ENCODE measurements at places on chromosomes 5 and 9.

- no peak for DNase-seq
Observed at GRCh38 chr9:80501635-80502034, 929.9 kb downstream of the TLE4 start.

GRCh38 chr9:73210886-73211666 is 59.4 kb downstream of the ANXA1 start:
- no peak for DNase-seq

DNA sequence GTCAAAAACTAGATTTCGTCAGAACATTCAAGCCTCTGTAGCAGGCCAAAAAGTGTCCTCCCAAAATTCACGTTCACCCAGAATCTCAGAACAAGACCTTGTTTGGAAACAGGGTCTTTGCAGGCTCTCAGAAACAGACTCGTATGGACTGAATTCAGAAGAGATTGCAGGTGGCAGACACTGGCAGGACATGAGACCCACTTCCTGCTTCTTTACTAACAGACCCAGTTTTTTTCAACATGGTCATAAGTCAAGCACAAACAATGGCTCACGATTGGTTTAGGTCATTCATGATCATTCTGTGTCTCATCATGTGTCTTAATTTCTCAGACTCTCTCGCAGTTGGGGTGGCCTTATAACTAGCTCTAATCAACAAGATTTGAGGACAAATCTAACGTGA is 5.4 kb upstream of the TENT4A start:
- DNase-seq, result no peak

GRCh38 chr5:166302166-166302565 is 1989.3 kb upstream of the WWC1 start:
- no peak for DNase-seq

- DNase-seq, result no peak
Observed at GRCh38 chr5:98657559-98657958, 115.9 kb upstream of the RGMB start.

- DNase-seq, result no peak
Observed at GRCh38 chr9:35136866-35137265, 21.2 kb upstream of the ATOSB start.

DNA sequence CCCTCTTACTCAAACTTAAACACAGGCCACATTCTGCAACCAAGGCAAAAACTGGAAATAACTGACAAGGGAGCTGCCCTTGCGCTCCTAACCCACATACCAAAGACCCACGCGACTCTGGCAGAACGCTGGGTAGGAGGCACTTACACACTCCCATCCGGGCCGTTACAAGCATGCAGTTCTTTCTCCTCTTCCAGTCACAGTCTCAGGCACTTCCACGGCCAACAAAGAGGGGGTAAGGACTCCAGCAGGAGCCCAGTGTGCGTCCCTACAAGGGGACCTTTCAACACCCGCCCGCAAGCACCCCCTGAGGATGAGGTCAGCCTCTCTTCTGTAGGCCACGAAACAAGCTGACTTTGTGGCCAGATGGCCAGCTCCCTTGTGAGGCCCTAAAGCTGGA is 57.4 kb downstream of the SERINC5 start:
- no peak for DNase-seq

DNA sequence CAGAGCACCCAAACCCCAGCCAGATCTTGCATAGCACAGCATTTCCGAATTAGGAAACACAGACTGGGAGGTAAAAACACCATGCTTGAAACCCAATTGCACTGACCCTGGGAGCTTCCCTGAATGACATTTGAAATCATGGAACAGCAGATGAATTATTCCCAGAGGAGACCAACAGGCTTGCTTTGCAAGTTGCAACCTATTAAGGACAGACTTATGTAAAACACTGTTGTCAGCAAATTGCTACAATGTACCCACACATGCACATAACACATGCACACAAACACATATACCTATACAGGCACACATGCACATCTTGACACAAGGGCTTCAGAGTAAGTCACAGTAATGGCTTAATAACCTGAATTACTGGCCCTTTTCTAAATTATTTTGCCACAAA is 984.8 kb downstream of the DNAH5 start:
- no peak for DNase-seq

- no peak for DNase-seq
Observed at GRCh38 chr9:94922691-94923107, 196.2 kb downstream of the AOPEP start.

DNA sequence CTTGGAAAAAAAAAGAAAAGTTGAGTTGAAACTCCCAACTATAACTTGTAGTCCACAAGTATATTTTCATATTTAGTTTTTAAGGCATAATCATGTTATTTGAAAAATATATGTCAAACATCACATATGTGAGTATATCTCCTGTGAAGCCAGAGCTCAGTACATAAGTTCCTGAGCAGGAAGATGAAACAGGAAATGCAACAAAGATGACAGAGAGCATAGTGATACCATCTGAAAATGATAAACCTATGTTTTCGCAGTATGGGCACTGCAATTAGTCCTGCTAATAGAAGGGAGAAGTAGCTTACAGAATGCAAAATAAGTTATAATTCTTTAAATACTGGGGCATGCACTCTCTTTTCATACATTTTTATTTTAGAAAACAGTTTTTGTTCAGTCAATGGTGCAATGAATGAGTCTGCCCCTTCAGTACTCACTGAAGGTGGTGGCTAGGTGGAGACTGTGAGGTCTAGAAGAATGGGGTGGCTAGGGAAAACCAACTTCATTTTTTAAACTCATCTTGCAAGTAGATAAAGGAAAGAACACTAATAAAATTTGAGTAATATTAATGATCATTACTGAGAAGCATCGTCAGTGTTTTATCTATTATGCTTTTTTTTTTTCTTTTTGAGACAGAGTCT is 54.1 kb upstream of the FYB1 start:
- no peak for DNase-seq

DNA sequence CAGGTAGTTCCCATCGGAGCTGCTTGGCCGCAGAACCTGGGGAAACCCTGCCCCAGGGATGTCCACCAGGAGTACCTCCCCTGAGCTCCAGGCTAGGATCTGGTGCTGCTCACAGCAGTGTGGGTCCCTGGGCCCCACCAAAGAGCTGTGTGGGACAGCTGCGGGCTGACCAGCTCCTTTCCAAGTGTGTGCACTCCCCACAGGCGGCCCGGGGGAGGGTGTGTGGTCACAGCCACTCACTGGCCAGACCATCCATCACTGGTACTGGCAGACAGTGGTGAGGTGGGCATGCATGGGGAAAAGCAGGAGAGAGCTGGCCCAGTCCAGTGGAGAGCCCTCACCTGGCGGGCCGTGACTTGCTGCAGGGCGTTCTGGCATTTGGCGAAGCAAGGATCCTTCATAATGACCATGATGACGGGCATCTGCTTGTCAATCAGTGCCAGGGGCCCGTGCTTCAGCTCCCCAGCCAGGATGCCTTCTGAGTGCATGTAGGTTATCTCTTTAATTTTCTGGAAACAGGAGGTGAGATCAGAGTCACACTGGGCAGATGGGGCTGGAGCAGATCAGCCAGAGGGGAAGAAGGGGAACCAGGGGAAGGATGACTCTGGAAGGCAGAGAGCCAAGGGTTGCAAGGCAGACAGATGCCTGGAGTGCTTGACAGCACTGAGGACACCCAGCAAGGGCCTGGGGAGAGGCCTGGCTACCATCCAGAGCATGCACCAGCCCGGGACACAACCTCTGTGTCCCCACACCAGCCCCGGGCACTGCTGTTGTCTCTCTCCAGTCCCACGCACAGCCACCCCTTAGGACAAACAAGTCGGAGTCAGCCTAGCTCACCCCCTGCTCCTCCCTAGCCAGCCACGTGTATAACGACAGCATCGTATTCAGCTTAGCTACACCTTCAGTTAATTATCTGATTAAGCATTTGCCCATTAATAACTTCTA is 12.8 kb upstream of the MAPK9 start:
- no peak for DNase-seq

GRCh38 chr9:75378926-75379325 is 290.6 kb downstream of the OSTF1 start:
- DNase-seq, result no peak

DNA sequence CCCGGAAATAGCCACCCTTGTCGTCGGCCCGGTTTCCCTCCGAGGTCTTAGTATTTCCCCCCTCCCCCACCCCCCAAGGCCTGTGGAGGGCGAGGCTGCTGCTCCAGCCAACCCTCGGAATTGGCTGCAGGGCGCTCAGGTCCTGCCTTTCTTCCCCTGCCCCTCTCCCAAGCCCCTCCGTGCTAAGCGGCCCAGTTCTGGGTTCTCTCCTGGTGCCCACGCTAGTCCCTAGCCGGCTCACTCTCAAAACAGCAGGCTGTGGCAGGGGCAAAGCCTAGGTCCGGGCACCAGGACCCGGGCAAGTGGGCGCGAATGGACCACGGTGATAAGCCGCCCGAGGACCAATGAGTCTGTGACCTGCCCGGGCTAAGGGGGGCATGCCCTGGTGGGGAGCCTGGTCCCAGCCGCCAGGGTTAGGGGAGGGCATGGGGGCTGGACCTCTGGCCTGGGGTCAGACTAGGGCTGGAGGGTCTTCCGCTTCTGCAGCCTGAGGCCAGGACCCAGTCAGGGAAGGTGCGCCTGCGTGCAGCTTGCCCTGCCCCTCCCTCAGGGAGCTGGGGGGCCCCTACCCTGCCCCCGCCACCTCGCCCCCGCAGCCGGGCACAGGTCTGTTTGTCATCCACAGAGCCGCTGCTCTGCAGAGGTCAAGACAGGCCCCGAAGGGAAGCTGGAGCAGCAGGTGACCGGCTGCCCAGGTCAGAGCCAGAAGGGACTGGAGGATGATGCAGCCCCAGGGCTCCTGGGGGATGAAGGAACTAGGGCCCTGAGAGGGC is 5.0 kb upstream of the IRX4 start:
- DNase-seq, result no peak

All from stimulated activated CD8-positive, alpha-beta memory T cell treated with anti-CD3 and anti-CD28 coated beads, Interleukin-15, amount 100 ng/mL, for 1 hour (primary cell).